ENCODE measurements at places on chromosomes 13 and 19. TPM values are rescaled to one million over a fixed set of nuclear protein-coding genes. Genes with fewer than 3 reads are reported as not detected.

Gene CGB2
- total RNA-seq: not detected

Gene MAMSTR
- total RNA-seq: 0.81 TPM

Gene KIR2DL4
- total RNA-seq: not detected

Gene OR7D2
- total RNA-seq: not detected

Gene FAM124A
- not detected for total RNA-seq

Gene GPR12
- not detected for total RNA-seq

Gene MYH14
- total RNA-seq: not detected

Gene CEACAM5
- not detected for total RNA-seq

Gene SPINT2
- 37.4 TPM for total RNA-seq

Gene NLRP11
- not detected for total RNA-seq

Gene YJEFN3
- 3.3 TPM for total RNA-seq

Gene NMRK2
- total RNA-seq: not detected

Gene FBXO27
- total RNA-seq: 0.48 TPM

Gene SHANK1
- not detected for total RNA-seq

Gene COG3
- total RNA-seq: 43.2 TPM

Gene ZNF491
- 0.92 TPM for total RNA-seq

Gene GAS6
- 2.7 TPM for total RNA-seq

Measured in naive thymus-derived CD4-positive, alpha-beta T cell (primary cell).